Left forelimb (tissue), 1 donor: ENCODE measurements at places on chromosomes 7 and 10.
A peak's percentile ranks its signal among the peaks of the same experiment; 100 is the strongest.

- DNase-seq: no peak
These were observed 359.4 kb upstream of the CELF2 start for GRCh38 chr10:10658172-10658785.

GRCh38 chr7:24521917-24522623 lies 51.2 kb upstream of the PALS2 start:
- DNase-seq: no peak

GRCh38 chr7:47303695-47304453 lies 278.0 kb downstream of the TNS3 start:
- no peak for DNase-seq

- no peak for DNase-seq
These were observed 240.8 kb downstream of the ELFN1 start for GRCh38 chr7:1910827-1911226.

DNA sequence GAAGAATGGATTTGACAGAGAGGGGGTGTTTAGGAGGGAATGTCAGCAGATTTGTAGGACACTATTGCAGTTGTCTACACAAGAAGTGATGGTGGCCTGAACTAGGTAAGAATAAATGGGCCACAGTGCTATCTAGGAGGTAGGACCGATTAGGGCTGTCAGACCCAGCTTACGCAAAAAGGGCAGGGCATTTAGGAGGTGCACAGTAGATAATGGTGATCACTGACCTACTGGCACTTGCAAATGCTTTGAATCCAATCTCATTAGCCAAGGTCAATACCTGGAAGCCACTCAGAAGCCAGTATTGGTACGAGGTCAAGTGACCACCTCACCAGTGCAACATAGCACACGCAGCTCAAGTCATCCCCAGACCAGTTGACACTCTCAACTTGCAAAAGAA lies 330.9 kb downstream of the KCNMA1 start:
- no peak for DNase-seq

DNA sequence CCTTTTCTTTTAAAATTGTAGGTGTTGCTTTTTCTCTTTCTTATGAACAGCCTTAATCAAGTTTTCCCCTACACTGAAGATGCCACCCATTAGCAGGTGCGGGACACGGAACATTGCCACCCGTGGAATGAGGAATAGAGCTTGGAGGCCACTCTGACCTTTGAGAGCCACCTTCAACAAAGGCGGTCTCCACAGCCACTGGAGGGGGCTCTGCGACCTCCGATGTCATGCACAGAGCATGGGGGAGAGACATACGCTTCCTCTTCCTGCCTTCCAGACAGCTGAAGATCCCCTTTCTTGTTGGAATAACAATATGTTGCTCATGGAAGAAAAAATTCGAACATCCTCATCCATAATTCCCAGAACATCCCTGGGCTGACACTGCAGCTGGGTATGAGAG lies 39.1 kb downstream of the ADARB2 start:
- no peak for DNase-seq

GRCh38 chr7:68699090-68699711 lies 899.1 kb upstream of the AUTS2 start:
- DNase-seq: no peak

DNA sequence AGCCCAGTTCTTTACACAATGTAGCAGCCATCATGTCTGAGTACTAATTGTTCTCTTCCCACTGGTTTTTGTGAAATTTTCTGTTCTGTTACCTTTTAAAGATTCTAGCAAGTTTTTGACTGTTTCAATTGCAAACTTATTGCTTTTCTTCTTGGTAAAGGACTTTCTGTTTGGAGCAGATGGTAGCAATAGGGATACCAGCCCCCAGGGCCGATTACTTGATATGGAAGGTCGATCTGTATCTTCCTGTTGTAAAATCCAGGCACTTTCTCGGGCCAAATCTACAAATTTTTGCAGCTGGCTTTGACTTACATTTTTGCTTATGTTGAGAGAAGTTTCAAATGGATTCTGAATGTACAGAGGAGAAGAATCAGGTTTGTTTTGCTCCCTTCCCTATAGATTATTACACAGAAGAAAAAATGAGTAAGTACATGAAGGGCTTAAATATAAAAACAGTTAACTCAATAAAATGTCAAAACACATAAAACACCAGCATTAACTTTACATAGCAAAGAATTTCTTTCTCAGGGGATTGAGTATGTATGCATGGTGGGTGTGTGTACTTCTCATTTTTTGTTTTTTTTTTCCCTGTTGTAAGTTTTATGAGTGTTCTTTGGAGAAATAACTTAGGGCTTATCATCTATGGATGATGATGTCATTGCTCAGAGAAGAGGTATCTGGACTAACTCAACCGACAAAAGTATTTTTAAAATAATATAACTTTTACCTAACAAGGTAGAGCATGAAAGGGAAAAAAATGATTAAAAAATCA lies 35.3 kb downstream of the MTPAP start:
- no peak for DNase-seq

DNA sequence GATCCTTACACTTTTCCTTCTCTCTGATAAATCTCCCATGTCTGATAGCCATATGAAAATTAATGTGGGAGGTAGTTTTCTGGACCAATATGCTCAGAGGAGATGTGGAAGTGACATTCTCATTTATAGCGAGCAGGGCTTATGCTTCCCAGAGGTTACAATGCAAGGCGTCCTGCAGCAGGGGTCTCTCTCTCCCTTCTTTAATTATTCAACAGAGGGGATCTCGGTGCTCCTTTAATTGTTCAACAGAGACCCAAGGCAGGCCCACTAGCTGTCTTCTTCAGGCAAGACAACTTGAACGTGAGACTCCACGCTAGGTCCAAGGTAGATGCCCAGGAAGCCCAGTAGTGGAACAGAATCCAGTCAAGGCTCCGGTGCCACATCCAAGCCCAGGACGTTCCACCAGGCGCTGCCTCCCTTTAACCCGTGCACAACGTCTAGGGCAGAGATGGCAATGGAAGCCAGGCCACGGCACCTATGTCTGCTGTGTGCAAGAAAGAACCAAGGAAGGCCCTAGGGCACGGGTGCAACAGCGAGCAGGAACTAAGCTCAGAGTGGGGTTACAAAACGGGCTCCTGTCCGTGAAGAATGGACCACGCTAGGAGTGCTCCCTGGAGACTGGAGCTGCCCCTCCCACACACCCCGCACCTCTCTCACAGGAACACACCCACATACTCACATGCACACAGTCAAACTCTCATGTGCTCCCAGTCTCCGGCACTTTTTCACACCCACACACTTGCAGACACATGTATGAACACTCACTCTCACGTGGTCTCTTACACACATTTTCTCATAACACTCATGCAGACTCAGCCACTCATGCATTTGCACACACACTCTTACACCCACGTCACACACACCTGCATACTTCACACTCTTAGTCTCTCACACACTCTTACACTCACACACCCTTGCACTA lies 230.4 kb downstream of the TNS3 start:
- DNase-seq: no peak

- DNase-seq: no peak
These were observed 83.3 kb upstream of the KLF6 start for GRCh38 chr10:3868271-3868664.

DNA sequence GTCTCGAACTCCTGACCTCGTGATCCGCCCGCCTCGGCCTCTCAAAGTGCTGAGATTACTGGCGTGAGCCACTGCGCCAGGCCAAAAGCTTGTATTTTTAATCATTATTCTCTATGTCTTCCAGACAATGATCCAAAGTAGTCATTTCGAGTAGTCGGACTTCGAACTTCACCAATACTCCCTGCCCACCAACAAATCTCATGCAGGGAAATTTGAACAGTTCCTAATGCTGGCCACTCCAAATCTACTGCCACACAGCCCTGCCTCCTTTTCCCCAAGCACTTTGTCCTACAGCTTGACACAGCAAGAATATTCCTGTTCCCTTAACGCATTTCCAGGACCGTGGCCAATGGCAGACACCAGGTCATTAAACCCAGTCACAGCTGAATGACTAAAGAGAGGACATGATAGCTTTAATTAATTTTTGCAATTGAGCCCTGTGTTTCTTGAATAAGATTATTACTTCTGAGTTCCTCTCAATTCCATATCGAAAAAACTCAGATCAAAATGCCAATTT lies 142.3 kb upstream of the NRP1 start:
- DNase-seq: no peak

DNA sequence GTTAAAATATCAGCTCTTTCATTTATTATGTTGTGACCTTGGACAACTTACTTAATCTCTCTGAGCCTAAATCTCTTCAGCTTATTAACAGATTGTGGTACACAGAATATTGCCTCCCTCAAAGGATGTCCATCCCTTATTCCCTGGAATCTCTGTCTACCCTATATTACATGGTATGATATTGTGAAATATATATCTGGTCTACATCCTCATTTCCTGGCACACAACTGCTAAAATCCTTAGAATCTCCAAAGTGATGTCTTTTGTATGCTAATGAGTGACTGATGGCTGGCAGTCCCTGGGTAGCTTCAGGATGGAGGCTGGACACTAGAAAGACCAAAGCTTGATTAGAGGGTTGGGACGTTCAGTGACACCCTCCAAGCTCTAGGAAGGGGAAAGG lies 25.8 kb downstream of the ZNF438 start:
- no peak for DNase-seq

GRCh38 chr7:158695726-158696452 lies 8.7 kb downstream of the NCAPG2 start:
- DNase-seq: no peak

DNA sequence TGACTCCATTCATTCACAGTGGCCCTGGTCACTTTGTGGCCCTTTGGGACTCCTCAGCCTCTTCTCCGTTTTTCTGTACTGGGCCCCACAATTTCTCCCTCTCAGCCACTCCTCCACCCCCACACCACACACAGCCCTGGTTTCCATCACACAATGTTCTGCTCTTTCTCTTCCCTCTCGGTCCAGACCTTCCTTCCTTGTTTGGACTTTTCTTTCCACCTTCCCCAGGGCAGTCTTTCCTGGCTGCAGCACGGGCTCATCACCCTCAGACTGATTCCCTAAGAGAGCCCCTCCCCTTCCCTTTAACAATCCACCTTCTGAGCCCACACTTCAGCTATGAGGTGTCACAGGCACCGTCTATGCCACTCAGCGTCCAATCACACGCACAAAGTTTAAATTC lies 25.7 kb downstream of the CPXM2 start:
- DNase-seq: peak; percentile 20

DNA sequence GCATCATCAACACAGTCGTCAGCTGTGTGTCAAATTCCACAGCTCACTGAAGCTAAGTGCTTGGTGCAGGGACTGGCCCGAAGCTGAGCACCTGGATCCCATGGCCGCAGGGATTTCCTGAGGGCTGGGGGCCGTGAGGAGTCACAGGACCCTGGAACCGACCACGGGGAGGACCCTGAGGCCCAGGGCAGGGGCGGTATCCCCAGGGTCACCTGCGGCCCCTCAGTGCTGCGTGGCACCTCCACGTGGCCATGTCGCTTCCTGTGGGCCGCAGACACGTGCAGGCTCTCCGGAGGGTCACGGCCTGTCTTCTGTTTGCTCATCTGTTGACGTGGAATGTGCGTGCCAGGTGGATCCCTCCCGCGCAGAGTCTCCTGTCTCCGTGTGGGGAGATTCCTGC lies 53.4 kb downstream of the NKX6-2 start:
- no peak for DNase-seq

GRCh38 chr10:107072786-107073185 lies 91.7 kb downstream of the SORCS1 start:
- DNase-seq: no peak

DNA sequence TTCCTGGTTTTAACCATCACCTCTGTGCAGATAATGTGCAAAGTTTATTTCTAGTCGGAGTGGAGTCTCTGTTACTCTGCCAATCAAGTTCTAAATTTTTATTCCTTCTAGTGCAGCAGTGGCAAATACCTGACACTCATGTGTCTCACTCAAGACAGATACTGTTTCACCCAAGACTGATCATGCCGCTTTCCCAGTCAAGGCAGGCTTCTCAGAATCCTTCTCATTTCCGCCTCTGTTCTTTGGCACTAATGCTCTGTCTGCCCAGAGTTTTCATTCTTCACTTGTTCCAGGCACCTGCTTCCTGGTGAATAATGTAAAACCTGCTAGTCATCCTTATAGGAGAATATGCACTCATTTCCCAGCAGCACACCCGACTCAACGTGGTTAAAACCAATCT lies 24.7 kb downstream of the MET start:
- no peak for DNase-seq

DNA sequence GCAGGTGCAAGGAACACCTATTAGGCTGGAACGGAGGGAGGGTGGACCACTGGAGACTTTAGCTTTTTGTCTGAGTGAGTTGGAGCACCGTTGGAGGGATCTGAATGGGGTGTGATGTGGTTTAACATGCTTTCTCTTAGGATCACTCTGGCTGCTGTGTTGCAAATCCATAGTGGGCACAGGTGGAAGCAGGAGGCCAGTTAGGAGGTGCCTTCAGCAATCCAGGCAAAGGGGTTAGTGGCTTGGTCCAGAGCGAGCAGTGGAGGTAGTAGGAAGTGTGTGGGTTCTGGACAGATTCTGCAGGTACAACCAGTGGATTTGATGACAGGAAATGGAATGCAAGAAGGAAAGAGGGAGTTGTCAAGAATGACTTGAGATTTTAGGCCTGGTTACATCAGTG lies 95.0 kb downstream of the MMRN2 start:
- no peak for DNase-seq

GRCh38 chr10:99364125-99364524 lies 35.0 kb downstream of the CNNM1 start:
- no peak for DNase-seq

DNA sequence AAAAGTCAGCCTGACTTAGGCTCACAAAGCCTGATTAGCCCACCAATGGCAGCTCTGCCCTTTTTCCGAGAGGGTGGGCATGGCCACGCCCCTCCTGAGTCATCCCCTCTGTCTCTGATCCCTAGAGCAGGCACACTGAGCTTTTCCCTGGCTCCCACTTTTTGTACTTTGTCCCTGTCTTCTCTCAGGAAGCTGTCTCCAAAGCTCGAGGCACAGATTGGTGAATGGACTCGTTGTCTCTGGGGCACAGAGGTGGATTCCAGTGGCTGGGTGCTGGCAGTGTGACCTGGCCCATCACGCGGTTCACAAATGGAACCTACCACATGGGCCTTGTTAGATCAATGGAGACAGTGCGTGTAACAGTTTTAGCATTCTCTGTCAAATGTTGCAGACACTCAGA lies 313.5 kb downstream of the WDR37 start:
- DNase-seq: no peak

DNA sequence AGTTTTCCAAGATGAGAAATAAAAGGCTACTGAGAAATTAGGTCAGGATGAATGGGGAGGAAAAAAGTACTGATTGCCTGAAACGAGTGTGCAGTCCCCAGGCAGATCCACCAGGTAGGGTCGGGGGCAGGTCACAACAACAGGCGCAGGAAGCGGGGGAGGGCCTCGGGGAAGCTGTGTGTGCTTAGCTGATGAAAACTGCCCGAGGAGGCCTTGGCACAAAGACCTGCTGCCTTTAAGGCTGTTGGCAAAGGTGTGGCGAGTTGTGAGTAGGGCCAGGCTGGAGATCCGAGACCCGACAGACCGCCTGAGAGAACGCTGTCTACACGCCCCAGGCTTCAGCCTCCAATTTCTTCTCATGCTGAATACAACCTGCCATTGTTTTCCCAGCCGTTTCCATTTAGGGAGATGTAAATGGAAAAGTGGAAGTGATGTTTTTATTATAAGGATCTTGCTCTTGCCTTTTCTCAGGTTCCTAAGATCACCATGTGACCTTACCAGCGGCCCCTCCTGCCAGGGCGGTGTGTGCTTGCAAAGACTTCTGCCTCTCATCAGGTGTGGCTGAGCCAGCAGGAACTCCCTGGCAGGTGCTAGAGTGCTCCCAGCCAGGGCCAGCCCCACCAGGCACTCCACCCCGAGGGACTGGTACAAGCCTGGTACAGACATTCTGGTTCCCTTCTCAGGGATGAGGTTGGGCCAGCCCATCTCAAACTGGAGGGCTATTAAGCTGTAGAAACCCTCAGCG lies 60.8 kb downstream of the DLG5 start:
- DNase-seq: no peak
